NCI-H226 (cell line): ENCODE measurements at places on chromosomes 3 and 15.

DNA sequence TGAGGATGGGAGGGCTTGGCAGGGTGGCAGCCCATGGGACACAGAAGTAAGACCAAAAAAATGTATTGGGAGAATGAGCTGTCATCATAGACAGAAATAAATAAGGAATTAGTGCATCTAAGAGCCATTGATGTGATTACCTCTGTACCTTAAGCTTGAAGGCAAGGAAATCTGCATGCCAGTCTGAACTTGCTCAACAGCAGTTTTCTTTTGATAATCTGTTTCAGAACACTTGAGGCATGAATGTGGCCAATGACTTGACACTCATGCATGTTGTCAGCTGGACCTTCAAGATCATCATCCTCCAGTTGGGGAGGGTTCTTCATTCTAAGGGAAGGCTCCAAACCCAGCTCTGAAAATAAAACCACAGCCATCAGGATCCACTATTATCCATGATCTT, 148.5 kb downstream of the DCLK3 start:
- no peak for DNase-seq

- no peak for DNase-seq
Observed at GRCh38 chr3:43921056-43921648, 230.4 kb downstream of the ABHD5 start.

DNA sequence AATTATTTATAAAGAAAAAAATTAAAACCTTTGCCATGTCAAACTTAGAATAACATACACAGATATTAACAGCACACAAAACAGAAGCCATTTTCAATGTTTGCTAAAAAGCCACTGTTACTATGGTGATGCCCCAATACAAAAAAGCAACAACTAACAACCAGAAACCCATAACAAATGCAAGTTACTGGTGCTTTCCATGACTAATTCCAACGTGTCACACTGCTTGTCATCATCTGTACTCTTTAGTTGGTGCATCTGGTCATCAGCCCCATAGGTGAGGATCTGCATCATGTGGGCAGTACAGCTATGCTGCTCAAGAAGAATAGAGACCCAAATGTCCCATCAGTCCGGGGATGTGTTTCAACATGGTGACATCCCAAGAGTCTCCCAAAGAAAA, 52.8 kb downstream of the ATP8B4 start:
- no peak for DNase-seq

DNA sequence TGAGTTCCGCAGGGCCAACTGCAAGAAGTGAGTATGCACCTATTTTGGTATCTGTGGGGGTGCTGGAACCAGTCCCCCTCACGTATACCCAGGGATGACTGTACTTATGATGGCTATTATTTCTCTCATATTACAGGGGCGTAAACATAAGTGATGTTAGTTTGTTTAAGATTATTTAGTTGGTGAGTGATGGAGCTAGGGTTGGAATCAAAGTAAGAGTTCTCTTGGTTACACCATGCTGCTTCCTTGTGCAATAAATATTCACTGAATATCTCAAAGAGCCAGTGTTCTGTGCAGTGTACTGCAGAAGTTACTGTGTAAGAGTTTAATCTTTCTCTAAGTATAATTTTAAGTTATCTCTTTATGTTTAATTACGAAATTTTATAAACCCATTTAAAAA, 12.8 kb upstream of the UTS2B start:
- no peak for DNase-seq

DNA sequence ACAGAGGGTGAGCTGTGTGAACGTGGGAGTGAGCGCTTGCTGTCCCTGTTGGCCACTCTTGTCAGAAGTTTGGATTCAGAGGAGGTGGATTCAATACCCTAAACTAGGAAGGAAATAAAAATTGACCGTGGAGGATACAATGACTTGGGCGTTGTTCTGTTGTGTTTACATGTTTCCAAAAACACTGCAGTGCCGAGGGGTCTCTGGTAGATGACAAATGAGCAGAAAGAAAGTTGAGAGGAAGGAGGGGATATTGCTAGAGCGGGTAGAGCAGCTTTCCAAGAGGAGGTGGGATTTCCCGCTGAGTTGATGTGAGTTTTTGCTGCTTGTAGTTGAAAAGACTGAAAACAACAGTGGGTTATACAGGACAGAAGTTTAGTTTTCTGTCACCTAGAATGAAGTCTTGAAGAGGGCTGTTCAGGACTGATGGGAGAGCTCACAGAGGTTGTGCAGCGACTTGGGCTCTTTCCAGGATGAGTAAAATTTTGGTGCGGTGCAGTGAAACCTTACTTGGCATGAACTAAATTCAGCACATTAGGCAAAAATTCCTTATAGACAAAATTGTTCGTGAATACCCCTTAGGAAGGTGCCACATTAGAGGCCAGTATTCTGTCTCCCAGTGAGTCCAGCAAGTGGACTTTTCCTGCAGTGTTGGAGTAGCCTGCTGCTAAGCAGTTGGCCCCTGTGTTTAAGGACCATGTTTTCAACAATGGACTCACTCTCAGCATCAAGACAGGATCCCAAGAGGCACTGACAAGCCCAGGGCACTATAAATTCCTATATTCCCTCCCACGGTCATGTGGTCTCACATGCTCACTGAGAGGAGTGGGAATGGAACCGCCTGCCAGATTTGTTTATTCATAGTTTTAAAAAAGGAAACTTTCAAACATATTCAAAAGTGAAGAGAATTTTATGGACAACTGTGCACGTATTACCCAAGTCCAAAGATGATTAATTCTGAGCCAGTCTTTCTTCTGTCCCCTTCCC, 435.0 kb upstream of the C2CD4B start:
- no peak for DNase-seq
